ENCODE measurements at places on chromosomes 12 and 14.

DNA sequence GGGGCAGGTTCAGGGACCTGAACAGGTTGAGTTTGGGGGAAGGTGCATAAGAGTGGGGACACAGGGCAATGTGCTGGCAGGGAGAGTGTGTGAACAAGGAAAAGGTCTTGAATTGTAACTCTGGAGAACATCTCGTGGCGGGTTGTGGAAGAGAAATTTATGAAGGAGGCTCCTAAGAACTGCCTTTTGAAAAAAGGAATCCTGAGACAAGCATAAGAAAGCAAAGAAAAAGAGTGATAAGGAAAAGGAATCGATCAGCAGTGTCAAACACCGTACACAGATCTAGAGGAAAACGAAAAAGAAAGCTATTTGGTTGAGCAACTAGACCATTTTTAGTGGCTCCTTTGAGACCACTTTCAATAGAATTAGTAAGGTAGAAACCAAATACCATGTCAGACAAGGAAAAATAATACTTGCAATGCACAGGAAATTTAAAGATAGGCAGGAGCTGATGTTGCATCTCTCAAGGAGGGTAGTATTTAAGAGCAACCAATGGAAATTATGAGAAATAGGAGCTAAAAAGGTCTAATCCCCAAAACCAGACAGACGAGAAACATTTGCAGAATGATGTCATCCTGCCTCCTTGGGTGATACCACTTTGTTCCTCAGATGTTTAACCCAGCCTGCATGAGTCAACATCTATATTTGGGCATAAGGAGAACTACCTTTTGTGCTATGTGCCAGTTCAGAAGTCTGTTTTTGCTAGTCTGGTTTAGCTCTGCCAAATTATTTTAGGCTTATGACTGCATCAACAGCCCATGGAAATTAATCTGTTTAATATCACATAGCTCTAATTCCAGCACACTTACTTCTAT, 64.5 kb upstream of the STK38L start:
- DNase-seq = no peak

- DNase-seq = no peak
Measured at GRCh38 chr12:48119834-48120195, 651 bp downstream of the PFKM start.

DNA sequence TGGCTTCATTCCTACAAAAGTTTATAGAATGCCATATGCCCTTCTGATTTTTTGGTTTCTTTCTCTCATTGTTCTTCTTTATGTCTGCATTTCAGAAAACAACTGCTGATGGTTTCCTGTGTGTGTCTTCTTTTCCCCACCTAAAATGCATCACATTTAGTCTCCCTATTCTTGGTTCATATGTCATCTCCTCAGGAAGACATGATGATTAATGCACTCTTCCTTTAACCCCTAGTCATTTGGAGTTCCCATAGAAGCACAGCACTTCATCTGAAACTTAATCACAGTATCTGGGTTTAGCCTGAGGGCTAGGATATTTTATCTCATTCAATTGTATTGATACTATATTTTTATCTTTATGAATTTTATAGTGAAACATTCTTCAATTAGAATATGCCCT, 21.5 kb downstream of the GNPNAT1 start:
- no peak for DNase-seq

GRCh38 chr12:81492131-81492720, 266.9 kb downstream of the PPFIA2 start:
- no peak for DNase-seq

GRCh38 chr12:82187595-82187994, 170.6 kb downstream of the CCDC59 start:
- no peak for DNase-seq

- no peak for DNase-seq
Measured at GRCh38 chr12:4275016-4275869, 1.7 kb downstream of the CCND2 start.

DNA sequence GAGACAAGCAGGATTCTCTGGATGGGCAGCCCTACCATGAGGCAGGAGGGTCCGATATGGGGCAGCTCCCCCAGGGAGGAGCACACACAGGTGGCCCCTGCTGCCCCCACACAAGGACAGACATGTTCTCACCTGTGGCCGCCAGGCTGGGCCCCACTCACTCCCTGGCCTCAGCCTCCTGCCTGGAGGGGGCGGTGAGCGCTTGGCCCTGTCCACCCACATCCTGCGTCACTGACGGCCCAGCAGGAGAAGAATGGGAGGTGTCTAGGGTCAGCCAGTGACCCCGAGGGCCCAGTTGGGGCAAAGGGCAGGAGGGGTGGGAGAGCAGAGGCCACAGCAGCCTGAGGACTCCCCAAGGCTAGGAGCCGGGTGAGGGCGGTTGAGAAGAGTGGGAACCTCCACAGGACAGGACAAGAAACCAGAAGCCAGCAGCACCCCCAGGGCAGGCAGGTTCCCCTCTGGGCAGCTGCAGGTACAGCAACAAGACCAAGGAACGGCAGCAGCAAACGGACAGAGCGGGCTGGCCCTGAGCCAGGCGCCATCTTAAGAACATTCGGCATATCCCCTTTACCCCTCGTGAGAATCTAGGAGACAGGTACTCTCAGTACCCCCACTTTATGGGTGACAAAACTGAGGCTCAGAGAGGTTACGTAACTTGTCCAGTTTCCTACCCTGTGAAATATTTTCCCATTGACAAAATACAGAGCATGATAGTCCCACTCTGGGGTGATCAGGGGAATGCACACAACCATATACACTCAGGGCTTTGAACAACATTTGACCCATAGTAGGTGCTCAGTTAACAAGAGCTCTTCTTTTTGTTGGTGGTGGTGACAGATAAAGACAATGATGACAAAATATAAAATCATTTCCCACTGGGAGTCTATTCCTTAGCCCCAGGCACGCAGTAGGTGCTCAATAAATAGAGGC, 74.3 kb downstream of the NCOR2 start:
- no peak for DNase-seq

- no peak for DNase-seq
Measured at GRCh38 chr14:104388011-104388521, 191.5 kb upstream of the C14orf180 start.

- no peak for DNase-seq
Measured at GRCh38 chr12:131788070-131788469, 40.1 kb upstream of the MMP17 start.

DNA sequence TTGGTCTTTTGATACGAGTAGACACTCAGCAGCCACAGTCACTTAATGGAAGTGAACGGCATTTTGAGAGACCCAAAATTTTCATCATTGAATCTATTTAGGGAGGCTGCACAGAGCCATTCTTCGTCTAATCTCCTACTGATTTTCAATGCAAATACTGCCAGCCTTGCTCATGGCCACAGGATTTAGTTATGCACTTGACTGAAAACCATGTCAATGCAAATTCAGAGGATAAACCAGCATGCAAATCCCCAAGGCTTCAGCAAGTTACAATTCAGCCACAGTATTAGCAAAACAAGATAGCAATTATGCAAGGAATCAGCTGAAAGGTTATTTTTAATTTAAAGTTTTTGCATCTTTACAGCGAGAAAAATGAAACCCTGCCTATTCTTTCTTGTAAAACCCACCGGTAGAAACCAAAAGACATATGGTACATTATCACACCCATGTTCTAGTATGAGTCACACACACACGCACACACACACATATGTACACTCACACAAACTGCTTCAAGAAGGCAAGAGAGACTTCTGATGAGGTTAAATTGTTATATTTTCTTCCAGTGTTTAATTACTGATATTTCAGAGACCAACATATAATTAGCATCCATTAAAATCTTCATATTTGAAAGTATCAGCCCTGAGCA, 985.3 kb upstream of the FLRT2 start:
- no peak for DNase-seq

DNA sequence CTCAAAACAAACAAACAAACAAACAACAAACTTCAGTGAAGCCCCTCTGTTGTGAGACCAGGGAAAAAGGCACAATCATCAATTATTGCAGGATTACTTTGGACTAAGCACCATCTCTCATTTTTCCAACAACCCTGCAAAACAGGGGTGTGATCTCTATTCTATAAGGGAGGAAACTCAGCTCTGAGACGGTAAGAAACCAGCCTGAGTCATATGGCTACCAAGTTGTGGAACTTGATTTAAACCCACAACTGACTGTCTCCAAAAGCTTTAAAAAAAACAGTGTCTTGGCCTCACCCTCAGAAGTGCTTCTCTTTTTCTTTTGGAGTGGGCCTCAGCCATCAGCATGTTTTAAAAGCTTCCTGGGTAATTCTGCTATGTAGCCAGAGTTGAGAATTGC, 49.8 kb downstream of the RIN3 start:
- DNase-seq = no peak

- no peak for DNase-seq
Measured at GRCh38 chr14:78135450-78135891, 34.7 kb upstream of the NRXN3 start.

DNA sequence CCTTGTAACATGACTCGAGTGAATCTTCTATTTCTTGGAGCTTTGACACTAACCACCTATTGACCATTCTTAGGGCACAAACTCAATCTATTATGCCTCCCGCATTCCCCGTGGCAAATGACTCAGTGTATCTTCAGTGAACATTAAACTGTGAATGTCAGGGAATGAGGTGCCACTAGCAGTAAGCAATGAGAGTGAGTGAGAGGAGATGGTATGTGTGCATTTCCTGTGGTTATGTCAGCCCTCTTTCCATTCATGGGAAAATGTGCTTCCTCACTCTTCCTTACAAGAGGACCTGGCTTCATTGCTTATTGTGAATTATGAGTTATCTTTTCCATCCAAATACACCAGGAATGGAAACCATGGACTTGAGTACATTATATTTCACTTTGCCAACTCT, 229.2 kb downstream of the EMP1 start:
- no peak for DNase-seq

All from central memory CD4-positive, alpha-beta T cell (primary cell).